ENCODE measurements at places on chromosomes 12 and 14.

DNA sequence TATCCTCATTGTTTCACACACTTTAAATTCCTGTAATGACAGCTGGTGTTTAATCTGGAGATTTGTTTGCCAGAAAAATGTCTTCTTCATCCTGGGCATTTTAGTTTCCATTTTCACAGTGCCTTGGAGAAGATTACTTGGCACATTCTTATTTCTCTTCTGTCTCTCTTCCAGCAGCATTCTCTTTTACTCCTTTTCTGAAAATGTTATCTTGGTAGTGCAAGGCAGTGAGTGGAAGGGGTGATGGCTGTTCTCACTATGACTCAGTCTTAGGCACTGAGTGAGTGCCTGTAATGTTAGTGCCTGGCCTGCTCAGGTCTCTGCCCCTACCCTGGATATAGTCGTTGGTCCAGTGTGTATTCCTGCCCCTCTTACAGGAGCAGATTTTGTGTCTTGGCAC lies 13.1 kb downstream of the CLECL1 start:
- no peak for DNase-seq

- DNase-seq, result peak; percentile 80
Observed at GRCh38 chr12:55703901-55704761, 3.6 kb downstream of the ITGA7 start.

GRCh38 chr12:31406345-31406744 lies 80.4 kb upstream of the SINHCAF start:
- no peak for DNase-seq

DNA sequence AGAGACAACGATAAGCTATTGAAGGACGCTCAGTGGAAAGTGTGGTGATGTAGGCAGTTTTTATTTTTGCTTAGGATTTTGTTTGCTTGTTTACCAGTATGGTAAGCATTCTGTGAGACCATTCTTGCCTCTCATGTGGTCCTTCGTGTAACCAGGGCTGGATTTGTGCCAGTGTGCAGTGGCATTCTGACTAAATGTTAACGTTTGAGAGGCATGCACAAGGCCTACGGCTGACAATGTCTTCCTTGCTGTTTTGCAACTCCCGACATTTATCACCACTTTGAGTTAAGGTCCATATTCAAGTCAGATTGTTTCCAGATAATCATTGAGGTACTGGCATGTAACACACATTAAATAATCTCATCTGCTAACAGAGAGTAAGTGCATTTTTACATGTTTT lies 102.3 kb upstream of the BCAT1 start:
- no peak for DNase-seq

DNA sequence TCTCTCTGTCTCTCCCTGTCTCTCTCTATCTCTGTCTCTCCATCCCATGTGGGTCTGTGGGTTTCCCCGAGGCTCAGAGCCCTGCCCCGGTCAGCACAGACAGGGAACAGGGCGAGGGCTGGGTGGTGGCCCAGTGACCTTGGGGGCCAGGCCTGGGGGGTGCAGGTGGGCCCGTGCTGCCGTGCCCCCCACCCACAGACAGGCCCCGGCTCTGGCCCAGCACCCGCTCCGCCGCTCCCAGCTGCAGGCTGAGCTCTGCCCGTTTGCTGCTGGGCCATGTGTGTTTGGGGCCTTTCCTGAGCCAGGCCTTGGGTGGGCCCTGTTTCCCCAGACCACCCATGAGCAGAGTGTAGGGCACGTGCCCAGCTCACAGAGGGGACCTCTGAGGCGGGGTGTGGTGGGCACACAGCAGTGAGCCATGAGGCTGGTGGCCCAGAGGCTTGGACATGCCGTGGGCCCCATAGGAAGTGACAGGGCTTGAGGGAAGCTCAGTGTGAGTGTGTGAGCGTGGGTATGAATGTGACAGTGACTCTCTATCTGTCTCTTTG lies 51.0 kb downstream of the TMEM121 start:
- no peak for DNase-seq

- DNase-seq, result no peak
Observed at GRCh38 chr12:108063192-108063591, 65.9 kb upstream of the WSCD2 start.

DNA sequence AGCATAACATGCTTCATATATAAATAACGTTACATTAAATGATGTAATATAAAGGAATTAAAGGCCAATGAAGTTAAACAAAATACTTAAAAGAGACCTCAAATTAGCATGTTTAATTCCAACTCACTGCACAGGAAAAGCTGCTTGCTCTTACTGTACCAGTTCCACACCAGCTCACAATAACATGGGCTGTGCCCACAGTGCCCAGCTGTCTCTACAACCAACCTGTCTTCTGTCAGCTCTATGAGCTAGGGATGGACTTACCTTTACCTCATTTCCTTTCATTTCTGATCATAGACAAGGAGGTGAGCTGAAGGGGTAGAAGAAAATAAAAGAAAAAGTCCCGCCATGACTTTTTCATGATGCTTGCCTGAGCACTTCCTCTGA lies 64.8 kb downstream of the NKX2-1 start:
- no peak for DNase-seq

GRCh38 chr14:103434868-103435442 lies 49.7 kb downstream of the MARK3 start:
- DNase-seq, result no peak

GRCh38 chr12:14164266-14164665 lies 182.9 kb upstream of the GRIN2B start:
- DNase-seq, result no peak

DNA sequence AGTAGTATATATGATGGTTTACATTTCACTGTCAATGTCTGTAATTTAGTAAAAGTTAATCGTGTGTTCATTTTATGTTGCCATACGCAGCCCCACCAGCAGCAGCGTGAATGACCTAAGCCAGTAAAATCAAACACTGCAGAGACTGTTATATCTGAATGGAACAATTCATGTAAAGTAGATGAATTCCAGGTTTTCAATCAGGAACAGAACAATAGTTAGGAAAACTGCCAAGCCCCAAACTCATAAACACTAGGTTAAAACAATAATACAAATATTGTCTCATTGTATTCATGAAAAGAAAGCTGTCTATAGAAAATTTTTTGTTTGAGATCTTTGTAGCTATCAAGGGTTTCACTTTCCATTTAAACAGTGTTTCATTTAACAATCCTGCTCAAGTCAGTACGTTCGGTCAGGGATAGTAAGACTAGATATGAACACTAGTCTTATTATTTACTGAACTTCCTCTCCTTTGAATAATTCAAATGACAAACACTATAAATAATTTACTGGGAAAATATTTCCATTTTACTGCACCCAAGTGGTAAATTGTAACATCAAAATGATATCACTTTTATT lies 256.8 kb upstream of the FLRT2 start:
- no peak for DNase-seq

DNA sequence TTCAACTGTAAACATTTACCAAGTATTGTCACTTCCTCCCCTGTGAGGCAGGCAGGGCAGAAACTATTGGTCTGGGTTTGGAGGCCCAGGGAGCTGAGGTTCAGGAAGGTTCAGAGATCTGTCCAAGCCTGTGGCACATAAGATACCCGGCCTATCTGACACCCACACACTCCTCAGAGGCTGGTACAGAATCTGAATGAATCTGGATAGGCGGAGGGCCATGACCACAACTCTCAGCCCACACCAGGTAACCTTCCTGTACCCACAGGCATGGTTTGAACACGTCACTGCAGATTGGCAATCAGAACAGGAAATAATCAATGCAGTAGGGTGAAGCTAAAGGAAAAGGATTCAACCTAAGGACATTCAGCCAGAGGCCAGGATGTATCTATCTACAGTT lies 92.8 kb upstream of the TMCC3 start:
- DNase-seq, result no peak

DNA sequence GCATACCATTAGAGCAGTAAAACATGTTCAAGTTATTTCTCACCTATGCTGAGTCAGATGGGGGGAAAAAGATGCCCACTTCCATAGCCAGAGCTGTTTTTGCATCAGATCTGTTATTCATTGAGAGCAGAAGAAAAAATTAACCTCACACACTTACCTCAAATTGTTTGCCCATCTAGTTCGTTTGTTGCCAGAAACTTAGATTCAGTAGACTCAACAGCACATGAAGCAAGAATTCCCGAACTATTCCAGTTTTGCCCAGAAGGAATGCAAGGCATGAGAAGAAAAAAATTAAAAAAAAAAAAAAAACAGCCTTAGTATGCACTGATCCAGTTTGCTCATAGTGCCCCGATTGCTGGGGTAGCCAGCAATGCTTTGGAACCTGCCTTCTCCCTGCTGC lies 12.4 kb upstream of the DPF3 start:
- DNase-seq, result no peak
